Cardiac atrium fibroblast (primary cell): ENCODE measurements at places on chromosomes 1 and 21. TPM values are rescaled to one million over a fixed set of nuclear protein-coding genes. Genes with fewer than 3 reads are reported as not detected.

CFAP74 gene
- not detected in 2 replicates for total RNA-seq

BRDT gene
- total RNA-seq: not detected in 2 replicates

ALX3 gene
- total RNA-seq: not detected in 2 replicates

KCNK1 gene
- 1.3 and 2.8 TPM in 2 replicates for total RNA-seq

NBPF6 gene
- under 0.01 TPM in 1 of 2 replicates, not detected in the other for total RNA-seq

KPRP gene
- total RNA-seq: not detected in 2 replicates

TUFT1 gene
- total RNA-seq: 4.3 and 5.0 TPM in 2 replicates

UTS2 gene
- total RNA-seq: not detected in 2 replicates

C1orf141 gene
- not detected in 2 replicates for total RNA-seq

GALE gene
- 23.1 and 23.7 TPM in 2 replicates for total RNA-seq

CFHR4 gene
- not detected in 2 replicates for total RNA-seq
